ENCODE measurements at places on chromosomes 1 and 21. TPM values are rescaled to one million over a fixed set of nuclear protein-coding genes. Genes with fewer than 3 reads are reported as not detected.
A peak's percentile ranks its signal among the peaks of the same experiment; 100 is the strongest.

DNA sequence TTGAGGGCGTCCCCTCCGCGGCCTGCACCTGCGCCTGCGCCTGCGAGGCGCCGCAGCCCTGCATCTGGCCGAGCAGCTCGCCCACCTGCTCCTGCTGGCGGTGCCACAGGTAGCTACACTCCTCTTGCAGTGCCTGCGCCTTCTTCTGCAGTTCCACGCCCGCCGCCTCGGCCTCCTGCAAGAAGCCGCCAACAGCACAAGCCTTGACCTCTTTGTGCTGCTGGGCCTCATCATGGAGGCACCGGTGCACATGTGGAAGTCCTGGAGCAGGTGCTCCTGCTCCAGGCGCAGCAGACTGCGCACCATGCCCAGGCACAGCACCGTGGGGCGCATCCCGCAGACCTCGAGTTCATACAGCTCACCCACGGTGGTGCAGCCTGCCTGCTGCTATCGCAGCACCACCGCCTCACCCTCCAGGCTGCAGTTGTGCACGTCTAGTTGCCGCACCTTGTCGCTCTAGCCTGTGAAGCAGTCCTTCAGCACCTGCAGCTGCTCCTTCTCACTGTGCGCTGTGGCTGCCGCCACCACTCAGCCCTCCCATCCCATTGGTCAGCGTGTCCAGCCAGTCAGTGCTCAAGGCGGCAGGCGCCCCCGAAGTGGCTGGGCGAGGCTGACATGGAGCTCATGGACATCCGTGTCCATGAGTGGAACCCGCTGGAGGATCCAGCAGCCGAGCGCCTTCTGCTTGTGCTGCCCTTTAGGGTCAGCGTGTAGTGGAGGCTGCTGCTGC is 12.2 kb upstream of the CD2 start:
- no peak for DNase-seq

GRCh38 chr1:1628754-1629429 is 3.1 kb upstream of the MMP23B start:
- peak; percentile 49 for DNase-seq

GRCh38 chr1:103367186-103367585 is 158.3 kb upstream of the RNPC3 start:
- DNase-seq: no peak

- no peak for DNase-seq
Measured at GRCh38 chr1:6292102-6292501, 31.2 kb upstream of the GPR153 start.

DNA sequence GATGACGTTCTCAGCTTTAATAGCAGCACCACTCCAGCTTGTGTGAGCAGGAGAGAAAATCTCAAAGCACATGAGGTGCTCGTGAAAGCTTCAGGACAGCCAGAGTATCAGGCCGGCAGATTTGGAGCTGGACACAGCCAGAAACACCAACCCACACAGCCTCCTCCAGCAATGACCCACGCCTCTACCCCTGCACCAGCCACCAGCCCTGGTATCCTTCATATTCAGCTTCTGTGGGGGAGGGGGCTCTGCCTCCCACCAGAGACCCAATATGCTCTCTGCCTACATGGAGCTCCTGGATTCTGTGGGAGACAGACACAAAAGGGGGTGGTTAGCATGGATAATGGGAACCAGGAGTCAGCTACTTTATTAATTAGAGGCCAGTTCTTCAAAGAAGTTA is 133.6 kb upstream of the FMN2 start:
- no peak for DNase-seq

FCAMR gene
- not detected for total RNA-seq
